ENCODE measurements at places on chromosomes 16 and 17. TPM values are rescaled to one million over a fixed set of nuclear protein-coding genes. Genes with fewer than 3 reads are reported as not detected.
A peak's percentile ranks its signal among the peaks of the same experiment; 100 is the strongest.

DNA sequence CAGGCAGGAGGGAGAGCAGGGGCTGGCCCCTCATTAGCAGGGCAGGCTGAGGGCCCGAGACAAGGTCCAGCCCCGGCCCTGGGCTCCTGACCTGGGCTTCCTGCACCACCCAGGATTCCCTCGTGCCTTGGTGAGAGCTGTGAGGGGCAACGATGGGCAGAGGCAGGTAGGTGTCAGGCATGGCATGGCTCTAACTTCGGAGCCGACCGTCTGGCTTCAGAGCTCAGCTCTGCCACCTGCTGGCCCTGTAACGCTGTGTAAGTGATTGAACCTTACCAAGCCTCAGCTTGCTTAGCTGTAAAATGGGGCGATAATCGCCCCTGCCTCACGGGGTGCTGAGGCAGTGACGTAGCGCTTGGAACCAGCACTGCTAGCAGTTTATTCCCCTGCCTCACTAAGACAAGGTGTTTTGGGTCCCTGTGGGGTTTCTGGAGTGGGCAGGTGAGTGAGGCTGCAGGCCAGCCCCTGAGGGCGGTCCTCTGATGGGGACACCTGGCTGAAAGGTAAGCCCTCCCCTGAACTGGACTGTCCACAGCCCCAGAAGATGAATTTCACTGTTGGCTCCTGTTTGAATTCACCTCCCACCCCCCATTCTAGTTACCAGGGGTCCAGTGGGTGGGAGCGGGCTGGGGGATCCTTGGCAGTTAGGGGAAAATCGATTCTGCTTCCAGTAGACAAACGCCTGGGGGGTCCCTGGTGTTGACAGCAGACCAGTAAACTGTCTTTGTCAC lies 184.8 kb upstream of the GSE1 start:
- no peak for DNase-seq

DNA sequence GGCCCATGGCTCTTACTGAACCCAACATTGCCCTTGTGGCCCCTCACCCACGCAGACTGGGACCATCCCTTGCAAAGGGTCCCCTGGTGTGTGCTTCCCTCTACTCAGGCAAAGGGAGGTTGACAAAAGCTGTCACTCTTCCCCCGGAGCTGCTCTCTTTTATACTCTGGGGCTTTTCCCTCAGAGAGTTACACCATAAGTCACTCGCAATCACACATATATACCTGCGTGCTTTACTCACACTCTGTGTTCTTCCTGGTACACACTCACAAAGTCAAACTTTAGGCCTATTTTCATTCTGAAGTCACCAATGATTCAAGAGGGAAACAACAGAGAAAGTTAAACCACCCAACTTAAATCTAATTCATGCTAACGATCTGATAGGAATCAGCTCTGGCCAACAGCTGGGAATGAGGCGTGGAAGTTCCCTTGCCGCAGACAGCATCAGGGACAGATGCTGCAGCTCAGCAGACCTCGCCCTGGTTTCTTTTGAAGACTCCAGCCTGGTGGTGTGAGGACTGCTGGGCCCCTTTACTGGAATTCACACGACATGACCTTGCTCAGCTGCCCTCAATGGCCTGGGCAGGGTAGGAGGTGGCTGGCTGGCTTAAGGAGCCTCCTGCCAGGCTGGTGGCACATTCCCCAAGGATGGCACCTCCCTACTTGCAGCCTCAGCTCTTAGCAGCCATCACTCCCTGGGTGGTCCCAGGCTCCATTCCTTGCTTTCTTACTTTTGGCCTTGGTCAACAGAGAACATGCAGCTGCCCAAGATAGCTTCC lies 27.3 kb downstream of the HIC1 start:
- DNase-seq, result no peak

- no peak for DNase-seq
Measured at GRCh38 chr17:58165981-58166380, 801 bp upstream of the OR4D2 start.

DNA sequence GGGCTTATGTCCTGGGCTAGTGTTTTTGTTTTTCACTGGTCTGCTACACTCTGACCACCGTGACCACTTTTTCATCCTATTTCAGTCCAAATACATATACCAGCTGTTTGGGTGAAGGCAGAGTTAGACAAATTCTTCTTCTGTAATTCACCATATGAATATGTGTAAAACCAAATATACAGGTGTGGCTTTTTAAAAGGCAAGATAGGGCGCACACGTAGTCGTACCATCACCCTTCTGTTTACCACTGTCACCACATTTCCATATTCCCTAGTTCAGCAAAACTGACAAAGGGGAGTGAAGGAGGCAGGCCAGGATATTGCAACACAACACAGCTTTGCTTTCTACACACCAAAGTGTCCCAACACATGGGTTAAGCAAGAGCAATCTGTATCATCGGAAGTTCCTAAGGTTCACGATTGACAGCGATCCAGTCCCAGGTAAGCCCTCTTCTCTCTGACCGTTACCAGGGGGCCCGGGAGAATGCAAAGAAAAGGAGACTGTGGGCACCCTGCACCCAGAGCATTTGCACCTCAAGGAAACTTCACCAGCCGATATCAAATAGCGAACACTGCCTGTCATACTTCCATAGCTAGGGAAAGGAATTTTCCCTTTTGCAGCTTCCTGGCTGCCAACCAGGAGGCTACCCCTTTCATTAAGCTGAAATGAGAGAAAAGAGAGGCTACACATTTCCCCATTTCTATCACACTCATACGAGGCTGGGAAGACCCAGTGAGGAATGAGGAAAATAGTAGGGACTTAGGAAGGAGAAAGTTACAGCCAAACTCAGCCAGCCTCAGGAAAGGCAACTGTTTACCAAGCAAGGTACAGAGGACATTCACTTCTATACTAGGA lies 23.1 kb downstream of the CREBBP start:
- DNase-seq, result peak; percentile 75

- DNase-seq, result no peak
Measured at GRCh38 chr16:11063448-11064201, 119.3 kb downstream of the CLEC16A start.

GRCh38 chr17:80820331-80820730 lies 171.3 kb upstream of the CHMP6 start:
- DNase-seq, result no peak

DNA sequence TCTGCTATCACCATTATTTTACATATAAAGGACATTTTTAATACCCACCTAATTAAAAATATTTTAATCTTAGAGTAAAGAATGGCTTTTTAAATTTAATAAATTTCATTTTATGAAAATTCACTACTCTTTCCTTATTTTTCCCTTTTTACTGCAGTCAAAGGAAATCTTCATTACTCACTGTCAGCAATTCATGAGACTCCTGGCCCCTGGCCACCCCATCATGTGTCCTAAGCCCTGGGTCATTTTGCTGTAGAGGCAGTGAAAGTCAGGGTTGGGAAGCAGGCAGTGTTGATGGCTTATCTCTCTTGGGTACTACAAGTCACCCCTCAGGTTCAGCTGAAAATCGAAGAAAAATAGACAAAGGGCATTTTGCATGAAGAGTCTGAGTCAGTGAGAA lies 468.6 kb upstream of the CCL2 start:
- no peak for DNase-seq

DNA sequence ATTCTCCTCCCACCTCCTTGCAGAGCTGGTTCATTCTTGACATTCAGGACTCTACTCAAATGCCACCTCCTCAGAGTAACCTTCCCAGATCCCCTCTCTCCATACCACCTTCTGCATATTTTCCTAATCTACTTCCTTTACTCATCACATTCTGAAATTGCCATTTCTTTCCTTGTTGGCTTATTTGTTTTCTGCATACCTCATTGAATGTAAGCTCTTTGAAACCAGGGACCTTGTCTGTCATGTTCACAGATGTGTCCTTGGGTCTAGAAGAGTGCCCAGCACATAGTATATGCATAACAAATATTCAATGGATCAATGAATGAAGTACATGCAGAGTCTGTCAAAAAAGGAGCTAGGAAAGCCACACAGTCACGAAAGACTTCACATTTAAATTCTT lies 7.8 kb upstream of the LONP2 start:
- DNase-seq, result no peak

DNA sequence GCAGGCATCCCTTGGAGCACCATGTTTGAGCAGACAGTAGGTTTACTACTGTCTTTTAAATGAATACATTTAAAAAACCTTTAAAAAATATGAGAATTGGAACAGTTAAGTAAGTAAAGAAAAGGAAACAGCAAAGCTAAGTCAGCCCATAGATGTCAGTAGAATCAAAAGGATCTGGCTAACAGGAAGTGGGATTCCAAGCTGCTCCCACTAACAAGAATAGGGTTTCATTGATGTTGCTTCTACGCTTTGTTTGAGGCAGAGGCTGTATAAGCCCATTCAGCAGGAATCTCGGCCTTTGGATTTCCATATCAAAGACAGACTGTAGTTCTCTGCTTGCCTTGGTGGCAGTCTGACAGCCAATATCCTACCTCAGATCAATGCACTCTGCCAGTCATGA lies 122.9 kb upstream of the ELAC2 start:
- no peak for DNase-seq

DNA sequence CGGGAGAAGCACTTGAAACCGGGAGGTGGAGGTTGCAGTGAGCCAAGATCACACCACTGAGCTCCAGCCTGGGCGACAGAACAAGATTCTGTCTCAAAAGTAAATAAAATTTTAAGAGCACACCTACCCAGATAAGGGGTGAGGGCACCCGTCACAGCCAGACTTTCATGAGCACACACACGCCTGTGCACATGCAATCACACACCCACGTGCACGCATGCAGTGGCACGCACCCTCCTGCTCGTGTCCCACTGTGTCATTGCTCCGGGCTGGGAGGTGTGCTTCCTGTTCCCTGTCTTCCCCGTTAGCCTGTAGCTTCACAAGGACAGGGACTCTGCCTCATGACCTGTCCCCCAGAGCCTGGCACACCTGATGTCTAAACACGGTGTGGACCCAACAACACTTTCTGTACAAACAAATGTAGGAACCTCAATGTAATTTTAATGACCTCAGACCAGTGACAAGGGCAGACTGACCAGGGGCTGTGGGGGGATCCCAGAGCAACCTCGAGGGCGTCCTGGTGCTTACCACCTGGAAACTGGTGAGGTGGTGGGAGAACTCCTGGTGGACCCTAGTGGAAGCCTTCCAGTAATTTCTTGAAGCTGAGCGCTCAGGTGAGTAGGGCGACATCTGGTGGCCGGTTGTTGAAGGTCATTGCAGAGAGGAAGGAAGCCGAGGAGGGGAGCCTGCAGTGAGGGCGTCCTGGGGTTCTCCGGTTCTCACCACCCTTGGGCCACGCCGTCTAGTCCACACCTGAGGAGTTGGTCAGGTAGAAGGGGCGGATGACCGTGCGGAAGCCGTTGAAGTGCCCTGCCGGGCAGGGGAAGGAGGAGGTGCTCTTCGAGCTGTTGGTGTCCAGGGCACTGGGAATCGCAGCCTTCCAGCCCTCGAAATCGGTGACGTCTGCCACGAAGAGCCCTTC lies 8.6 kb downstream of the LGALS3BP start:
- peak; percentile 93 for DNase-seq

GRCh38 chr16:1820096-1820945 lies 6.3 kb downstream of the HAGH start:
- DNase-seq, result peak; percentile 15

DNA sequence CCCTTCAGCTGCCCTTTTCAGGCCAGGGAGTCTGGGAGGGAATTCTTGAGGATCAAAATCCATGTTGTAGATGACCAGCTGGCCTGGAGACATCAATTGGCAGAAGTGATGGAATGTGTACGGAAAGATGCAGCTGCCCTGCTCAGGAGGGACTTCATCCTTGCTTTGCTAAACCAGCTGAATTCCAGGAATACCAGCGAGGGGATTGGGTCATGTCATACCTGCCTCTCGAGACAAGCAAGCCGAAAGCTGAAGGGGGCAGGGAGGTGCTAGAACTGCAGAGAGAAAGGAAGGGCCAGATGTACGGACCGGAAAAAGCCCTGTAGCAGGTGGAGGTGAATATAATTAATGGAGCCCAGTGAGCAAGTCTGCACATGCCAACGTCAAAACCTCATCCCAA lies 25.6 kb upstream of the NTN1 start:
- no peak for DNase-seq

- DNase-seq, result peak; percentile 78
Measured at GRCh38 chr17:68981288-68981687, 26.1 kb upstream of the ABCA8 start.

DNA sequence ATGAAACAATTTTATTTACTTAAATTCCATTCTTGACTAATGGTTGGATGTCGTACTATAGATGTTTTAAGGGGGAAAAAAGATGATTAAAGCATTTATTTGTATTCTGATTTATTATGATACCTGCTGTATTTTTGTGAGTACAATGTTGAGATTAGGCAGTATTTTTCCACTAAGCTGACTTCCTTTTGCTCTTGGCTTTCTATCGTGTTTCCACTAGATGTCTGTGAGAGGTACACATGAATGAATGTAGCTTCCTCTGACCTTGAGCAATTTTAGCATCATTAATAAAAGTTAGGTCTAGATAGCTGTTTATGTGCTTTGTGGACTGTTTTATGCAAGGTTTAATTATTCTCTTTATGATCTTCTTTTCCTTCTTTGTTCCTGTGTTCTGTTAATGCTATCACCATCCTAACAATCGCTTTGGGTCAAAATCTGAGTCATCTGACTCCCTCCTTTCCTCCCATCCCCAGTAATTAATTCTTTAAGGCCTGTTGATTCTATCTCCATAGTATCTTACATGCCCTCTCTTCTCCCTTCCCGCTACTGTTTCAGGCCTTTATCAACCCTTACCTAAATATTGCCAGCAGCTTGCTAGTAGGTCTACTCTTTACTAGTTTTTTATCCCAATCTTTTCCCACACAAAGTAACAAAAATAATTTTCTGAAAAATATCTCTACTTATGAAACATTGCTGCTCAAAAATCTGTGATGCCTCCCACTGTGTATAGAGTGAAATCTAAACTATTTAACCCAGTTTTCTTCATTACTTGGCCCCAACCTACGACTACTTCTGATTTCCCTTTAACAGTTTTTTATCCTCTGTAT lies 76.0 kb downstream of the VMP1 start:
- no peak for DNase-seq

DNA sequence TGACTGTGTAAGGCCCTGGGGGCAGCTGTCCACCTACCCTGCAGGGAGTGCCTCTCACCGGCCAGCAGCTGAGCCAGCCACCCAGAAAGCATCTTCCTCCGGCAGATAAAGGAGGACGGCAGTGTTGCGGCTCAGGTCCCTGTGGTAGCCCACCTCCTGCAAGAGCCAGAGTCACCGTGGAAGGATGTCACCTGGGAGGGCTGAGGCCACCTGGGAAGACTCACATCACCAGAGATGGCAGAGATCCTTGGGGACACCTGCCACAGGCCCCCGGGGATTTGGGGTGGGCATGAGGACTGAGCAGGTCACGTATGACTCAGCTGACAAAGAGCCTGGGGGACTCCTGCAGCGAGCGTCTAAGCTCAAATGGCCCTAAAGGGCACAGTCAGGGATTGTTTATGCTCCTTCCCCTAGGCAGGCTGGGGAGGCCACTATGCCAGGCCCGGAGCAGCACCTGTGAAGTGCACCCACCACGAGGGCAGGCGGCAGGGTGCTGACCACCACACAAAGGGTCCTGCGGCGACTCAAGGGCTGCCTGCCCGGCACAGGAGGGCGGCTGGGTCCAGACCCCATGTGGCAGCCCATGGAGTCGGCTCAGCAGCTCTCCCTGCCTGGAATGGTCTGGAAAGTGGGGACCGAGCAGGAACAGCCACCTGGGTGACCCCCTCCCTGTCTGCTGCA lies 44.1 kb downstream of the TNFRSF13B start:
- DNase-seq, result no peak

GRCh38 chr17:18002171-18002570 lies 29.5 kb downstream of the DRC3 start:
- DNase-seq, result no peak

DRC3 gene
- total RNA-seq, result 1.7 TPM

TBC1D3G gene
- total RNA-seq, result not detected

USP43 gene
- not detected for total RNA-seq

SPAG5 gene
- total RNA-seq, result 4.2 TPM

WNT3 gene
- total RNA-seq, result 0.46 TPM

EXOC3L1 gene
- total RNA-seq, result 18.2 TPM

DNAAF8 gene
- total RNA-seq, result 0.81 TPM

KLHL10 gene
- total RNA-seq, result not detected

Data from adrenal gland (tissue), 19 donors.